T follicular helper cell (primary cell): ENCODE measurements at places on chromosomes 12 and 14.

DNA sequence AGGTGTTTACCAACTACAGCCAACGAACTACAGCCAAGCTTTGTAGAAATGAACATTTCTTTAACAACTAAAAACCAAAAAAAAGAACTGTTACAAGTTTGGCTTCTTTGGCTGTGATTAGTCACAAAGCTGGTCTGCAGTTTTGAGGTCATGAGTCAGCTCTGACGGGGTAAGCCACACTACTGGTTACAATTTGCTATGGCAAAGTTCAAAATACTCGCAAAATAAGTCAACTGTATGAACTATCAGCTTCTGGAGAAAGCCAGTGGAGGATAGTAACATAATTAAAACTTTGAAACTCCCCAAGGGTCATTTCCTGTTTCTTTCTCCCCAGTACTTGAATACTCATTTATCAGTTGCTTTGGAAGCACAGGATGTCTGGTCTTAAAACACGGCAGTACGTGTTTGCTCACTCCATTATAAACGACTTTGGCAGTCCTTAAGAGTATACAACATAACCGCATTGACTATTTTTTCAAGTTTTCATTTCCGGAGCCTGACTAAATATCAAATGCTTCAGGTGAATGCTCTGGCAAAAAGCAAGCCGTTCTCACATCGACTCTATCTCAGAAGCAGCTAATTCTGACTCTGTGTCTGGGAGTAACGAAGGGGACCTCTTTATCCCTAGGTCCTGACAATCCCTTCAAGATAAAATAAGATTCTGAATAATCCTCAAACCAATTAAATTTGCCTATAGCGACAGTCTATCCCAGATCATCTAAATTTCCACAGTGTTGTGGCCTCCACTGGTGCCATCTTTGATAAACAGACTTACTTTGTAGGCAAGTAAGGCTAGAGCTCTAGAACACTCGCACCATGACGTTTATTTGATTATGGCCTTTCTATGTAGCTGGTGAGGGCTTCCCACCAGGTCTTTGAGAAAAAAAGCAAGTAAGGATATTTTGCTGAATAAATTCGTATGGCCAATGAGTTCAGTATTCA, 10.6 kb downstream of the PHLDA1 start:
- DNase-seq, result peak; percentile 49

DNA sequence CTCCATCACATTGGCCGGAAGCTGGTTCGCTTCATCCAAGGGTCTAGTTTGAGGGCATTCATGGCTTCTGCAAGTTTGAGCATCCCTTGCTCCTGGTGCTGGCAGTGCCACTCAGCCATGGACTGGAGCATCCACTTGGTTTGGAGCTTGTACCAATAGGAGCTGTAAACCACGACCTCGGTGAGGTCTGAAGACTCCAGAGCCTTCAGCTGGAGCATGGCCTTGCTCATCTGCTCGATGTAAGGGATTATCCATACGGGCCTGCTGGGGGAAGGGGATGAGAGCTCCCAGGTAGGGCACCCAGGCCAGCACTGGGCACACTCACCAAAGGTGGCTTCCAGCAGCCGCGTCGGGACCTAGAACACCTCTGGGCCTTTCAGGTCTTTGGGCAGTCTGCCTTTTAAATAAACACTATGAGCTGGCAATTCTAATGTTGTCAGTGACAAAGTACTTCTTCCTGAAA, 13.5 kb downstream of the FOS start:
- no peak for DNase-seq

GRCh38 chr14:100710826-100711462, 15.7 kb upstream of the DLK1 start:
- no peak for DNase-seq

DNA sequence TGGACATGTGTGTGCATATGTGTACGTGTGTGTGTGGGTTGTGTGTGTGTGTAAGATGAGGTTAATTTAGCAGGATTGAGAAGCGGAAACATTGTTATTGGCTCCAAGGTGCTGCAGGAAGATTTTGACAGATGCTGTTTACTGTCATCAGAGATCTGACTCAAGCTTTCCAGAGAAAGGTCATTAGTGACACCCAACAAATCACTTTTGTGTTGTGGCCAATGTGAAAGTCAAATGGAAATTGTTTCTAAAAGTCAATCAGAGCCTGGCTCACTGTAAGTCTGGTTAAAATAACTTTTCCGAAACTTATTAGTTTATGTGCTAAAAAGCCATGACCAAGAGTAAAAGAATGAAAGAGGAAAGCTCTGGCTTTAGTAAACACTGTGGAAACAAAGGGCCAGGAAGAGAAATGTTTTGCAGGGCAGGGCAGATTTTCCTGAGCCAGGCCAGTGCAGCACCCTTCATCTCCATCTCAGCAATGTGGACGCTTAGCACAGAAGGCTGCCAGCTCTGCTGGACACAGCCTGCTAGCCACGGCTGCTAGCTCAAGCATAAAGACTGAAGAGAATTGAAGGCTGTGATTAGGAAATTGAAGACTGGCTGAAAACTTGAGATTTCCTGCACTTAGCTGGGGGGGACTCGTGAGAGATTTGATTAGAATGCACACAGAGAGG, 235.8 kb downstream of the NEDD1 start:
- DNase-seq, result no peak

- DNase-seq, result no peak
Observed at GRCh38 chr14:79044894-79045624, 874.9 kb downstream of the NRXN3 start.

- peak; percentile 26 for DNase-seq
Observed at GRCh38 chr12:53232646-53233461, 845 bp upstream of the RARG start.

GRCh38 chr14:81464253-81465002, 64.3 kb upstream of the STON2 start:
- DNase-seq, result peak; percentile 38

GRCh38 chr12:111410431-111411184, 4.9 kb downstream of the SH2B3 start:
- no peak for DNase-seq

- DNase-seq, result no peak
Observed at GRCh38 chr12:29732191-29732590, 51.6 kb downstream of the TMTC1 start.

DNA sequence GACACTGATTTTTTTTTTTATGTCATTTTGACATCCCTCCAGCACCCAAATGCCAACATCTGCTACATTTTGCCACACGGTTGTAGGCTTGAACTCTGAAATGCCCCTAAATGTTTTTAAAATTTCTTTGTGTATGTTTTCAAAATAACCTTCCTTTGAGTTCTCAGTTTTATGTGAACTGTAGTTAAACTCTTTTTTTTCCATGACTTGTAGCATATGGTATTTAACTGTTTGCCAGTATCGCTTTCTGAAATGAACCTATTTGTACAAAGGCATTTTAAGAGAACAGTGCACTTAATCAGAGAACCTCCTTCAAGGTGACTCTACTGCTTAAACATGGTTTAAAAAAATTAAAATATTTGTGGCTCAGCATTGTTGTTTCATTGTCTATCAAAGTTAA, 61.5 kb downstream of the PDE3A start:
- DNase-seq, result no peak

DNA sequence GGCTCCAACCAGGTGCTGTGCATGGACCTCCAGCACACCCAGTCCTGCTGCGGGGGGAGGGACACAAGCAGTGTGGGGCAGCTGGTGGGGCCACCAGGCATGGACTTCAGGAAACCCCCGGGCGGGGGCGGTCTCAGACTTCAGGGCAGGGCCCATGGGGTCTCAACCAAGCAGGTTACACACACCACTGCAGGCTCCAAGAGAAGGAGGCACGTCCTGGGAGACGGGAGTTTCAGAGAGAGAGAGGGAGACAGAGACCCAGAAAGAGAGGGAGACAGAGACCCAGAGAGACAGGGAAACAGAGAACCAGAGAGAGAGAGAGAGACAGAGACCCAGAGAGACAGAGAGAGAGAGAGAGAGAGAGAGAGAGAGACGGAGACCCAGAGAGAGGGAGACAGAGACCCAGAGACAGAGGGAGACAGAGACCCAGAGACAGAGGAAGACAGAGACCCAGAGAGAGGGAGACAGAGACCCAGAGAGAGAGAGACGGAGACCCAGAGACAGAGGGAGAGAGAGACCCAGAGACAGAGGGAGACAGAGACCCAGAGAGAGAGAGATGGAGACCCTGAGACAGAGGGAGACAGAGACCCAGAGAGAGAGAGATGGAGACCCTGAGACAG, 128.9 kb downstream of the NCOR2 start:
- DNase-seq, result no peak

GRCh38 chr12:103882861-103883596, 42.0 kb upstream of the NT5DC3 start:
- no peak for DNase-seq

GRCh38 chr12:110689281-110690126, 589 bp upstream of the HVCN1 start:
- DNase-seq, result peak; percentile 14

DNA sequence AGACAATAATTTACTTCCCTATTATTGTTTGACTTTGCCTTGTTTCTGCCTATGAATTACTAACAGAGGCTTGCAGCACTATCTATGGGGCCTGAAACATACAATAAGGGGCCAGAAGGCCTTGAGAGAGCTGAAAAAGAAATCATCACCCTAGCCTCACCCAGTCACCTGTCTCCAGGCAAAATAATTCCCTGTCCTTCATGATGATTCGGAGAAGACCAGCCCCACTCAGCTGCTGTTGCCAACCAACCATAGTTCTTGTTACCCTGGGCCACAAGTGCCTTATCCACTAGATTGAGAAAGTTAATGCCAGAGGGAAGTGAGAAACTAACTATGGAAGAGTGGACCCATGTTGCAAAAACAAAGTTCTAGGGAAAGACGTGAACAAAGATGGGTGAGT, 97.1 kb downstream of the ARF6 start:
- DNase-seq, result no peak

DNA sequence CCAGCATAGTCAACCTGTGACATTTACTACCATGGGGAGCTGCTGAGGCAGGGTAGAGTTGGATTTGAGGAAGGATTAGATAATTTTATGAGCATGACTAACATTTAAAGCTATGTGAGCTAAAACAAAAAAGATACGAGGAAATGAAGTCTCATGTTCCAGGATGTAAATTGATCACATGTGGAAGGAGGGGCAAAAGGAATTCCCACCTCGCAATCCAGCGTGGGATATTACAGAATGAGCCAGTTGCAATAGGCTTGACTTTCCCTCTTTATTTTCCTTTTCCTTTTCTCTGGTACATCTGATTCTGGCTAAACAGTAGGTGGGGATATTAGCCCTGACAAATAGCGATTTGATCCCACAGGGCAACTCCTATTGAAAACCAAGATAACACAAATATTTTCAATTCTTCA, 214.9 kb upstream of the HMGA2 start:
- DNase-seq, result no peak

GRCh38 chr12:106883426-106883825, 72.3 kb upstream of the TMEM263 start:
- no peak for DNase-seq

DNA sequence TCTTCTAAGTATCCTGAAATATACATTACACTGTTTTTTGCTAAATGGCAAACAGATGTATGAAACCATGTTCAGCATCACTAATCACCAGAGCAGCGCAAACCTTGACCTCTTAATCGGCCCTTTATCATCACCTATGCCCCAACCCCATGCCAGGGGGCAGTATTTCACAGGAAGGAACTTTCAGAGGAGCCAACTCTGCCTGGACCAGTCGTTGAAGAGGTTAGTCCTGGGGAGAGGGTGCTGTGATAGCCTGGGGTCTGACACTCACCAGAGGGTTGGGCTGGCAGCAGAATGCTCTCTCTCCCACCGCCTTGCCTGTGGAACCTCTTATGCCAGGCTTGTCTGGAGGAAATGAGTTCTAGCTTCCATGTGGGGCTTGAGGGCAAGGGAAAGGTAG, 411.7 kb downstream of the TMEM117 start:
- DNase-seq, result no peak

- DNase-seq, result no peak
Observed at GRCh38 chr12:104691721-104692556, 235.2 kb downstream of the CHST11 start.

GRCh38 chr14:100723135-100723829, 3.4 kb upstream of the DLK1 start:
- DNase-seq, result no peak

DNA sequence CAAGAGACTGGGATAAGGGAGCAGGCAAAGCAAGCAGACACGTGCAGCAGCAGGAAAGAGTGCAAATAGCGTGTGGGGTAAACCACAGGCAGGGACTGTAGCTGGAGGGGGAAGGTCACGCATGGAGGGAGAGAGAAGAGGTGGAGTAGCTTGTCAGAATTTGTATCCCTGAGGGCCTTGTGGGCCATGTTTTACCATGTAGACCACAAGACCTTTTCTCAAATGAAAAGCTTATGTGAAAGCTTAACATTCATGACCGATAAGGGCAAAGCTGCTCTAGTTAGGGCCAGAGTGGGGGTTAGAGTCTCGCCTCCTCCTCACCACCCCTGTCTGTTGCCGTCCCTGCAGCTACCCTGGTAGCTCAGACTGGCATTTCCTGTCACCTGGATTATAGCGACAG, 152.9 kb upstream of the E2F7 start:
- DNase-seq, result no peak

GRCh38 chr12:3220382-3221321, 143.5 kb downstream of the TSPAN9 start:
- DNase-seq, result no peak

- no peak for DNase-seq
Observed at GRCh38 chr14:33435911-33436689, 497.4 kb downstream of the NPAS3 start.

DNA sequence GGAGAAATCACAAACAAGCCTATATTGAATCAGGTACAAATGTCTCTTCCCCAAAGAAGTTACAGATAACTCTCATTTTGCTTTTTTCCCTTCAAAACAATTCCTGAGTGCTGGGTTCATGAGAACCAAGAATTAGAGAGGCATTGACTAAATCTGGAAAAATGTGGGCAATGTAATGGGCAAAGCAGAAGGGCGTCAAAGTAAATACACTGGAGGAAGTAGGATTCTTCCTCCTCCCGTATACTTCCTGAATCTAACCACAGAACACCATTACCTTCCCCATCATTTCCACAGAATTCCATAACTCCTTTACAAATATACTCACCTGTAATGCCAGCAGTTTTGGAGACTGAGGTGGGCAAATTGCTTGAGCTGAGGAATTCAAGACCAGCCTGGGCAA, 3.0 kb upstream of the RBMS2 start:
- no peak for DNase-seq

DNA sequence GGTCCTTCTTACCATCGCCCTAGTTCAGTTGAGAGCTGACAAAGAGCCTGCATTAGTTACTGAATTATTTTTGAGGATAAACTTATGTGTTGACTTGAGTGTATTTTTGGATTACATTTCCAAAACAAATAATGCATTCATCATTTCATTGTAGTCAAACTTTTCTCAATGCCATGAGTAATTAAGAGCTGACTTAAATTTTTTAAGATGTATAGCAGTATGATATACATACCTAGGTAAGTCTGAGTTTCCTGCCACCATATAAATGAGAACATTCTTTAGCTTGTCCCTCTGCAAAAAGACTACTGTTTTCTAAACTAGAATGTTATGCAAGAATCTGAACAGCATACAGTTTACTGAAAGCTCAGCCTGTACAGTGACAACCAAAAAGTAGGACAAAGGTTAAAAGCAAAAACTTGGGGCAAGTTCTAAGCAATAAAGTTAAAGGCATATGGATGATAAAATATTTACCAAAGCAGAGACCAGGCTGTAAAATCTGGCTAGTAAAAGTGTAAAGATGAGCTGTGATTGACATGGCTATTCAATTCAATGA, 82.1 kb upstream of the FERMT2 start:
- DNase-seq, result no peak
